Activated CD4-positive, alpha-beta memory T cell treated with anti-CD3 and anti-CD28 coated beads for 36 hours (primary cell): ENCODE measurements at places on chromosomes 2 and 18.

DNA sequence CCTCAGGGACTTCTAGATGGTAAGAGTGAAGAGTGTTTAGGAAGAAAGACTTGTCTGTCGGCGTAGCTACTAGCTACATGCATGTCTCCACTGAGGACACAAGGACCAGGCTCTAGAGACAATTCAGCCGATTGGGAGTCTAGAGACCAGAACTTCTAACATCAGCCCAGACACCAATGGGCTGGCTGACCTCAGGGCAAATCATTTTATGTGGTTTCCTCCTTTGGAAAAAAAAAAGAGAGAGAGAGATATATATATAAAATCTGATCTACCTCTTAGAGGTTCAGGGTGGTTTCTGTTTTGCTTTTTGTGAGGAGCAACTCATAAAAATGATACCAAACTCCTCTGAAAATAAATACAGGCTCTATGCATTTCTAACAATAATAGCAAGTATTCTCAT is 212.8 kb downstream of the BCL2 start:
- peak overlapping the region; percentile 52 for H3K27ac ChIP-seq
- no peaks in the 10 kb centered on the region for H3K36me3 ChIP-seq
- no peak for DNase-seq
- H3K4me1 ChIP-seq, result peaks cover 31% of the 10 kb centered on the region
- H3K27me3 ChIP-seq, result no peaks in the 10 kb centered on the region

- no peak for DNase-seq
- H3K36me3 ChIP-seq, result no peaks in the 10 kb centered on the region
- H3K27me3 ChIP-seq, result no peaks in the 10 kb centered on the region
- H3K4me3 ChIP-seq, result no peak overlapping the region
- no peaks in the 10 kb centered on the region for H3K4me1 ChIP-seq
Observed at GRCh38 chr2:16125614-16126516, 185.5 kb downstream of the MYCN start.

DNA sequence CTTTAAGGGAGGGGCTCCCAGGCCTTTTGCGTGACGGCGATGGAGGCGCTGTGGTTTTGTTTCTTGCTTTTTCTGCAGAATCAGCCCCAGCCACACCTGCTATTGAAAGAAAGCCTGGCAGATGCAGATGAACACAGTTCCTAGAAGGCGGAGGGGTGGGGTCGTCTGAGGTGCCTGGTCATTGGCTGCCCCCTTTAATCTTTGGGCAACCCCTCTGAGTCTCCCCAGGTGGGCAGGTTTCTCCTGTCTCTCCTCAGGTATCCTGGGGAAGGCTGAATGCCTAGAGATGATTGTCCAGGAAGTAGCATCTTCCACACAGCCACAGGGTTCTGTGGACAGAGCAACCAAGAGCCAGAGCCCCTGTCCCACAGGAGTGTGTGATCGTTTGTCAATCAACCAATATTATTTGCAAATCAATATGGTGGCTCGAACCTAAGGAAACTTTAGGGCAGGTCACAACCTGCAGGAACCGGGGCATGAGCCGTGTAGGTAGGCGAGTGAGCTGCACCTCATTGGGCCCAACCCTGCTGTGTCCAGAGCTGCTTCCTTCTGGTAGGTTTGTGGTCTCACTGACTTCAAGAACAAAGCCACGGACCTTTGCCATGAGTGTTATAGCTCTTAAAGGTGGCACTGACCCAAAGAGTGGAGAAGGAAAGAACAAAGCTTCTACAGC is 104.3 kb downstream of the NDUFA10 start:
- H3K36me3 ChIP-seq, result peaks cover 8% of the 10 kb centered on the region
- no peaks in the 10 kb centered on the region for H3K4me1 ChIP-seq
- H3K27ac ChIP-seq, result no peak overlapping the region
- peaks cover 2% of the 10 kb centered on the region for H3K27me3 ChIP-seq
- peak; percentile 34 for DNase-seq
- no peak overlapping the region for H3K4me3 ChIP-seq

- no peaks in the 10 kb centered on the region for H3K27me3 ChIP-seq
- H3K4me3 ChIP-seq, result no peak overlapping the region
- peaks cover 7% of the 10 kb centered on the region for H3K4me1 ChIP-seq
- no peaks in the 10 kb centered on the region for H3K36me3 ChIP-seq
Observed at GRCh38 chr2:73907840-73908452, 15.1 kb downstream of the ACTG2 start.

- no peaks in the 10 kb centered on the region for H3K27me3 ChIP-seq
- no peaks in the 10 kb centered on the region for H3K36me3 ChIP-seq
- DNase-seq, result no peak
- no peaks in the 10 kb centered on the region for H3K4me1 ChIP-seq
Observed at GRCh38 chr2:219870041-219870440, 242.6 kb downstream of the SLC4A3 start.

DNA sequence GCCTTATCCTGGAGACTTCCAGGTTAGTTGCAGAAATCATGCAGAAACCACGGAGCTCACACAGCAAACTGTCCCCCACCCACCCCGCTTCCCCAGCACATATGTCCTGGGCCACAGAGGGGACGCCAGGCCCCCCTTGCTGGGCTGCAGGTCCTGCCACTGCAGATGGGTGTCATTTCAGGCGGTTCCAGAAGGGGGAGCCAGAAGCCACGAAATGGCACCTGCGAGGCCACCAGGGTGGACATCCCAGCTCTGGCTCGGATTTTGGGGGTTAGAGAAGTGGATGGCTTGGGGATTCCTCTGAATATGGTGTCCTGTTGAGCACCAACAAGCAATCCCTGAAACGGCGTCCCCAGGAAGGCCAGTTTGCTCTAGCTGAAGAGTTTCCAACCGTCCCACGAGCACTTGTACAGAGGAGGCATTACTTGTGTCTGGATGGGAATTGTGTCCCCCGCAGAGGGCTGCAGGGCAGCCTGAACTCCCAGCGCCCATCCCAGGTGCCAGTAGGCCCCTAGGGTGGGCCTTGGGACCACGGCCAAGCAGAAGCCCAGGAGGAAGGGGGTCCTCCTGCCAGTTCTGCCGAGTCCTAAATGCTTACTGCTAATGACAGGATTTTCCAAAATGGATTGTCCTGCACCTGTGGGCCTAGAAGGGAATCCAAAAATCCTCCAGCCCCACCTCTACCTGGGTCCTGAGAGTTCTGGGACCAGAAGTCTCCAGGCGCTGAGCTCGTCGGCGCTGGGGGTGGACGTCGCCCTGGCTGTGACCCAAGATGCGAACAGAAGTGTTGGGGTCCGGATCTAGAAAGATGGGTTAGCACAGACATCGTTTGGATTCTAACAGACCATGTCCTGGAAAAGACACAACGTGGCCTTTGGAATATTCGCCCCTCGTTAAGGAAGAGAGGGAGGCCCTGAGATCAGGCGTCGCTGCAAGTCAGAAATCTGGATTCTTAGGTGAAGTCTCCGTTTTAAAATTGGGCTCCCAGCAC is 14.6 kb upstream of the NFATC1 start:
- no peaks in the 10 kb centered on the region for H3K27me3 ChIP-seq
- DNase-seq, result peak; percentile 82
- peaks cover 15% of the 10 kb centered on the region for H3K4me1 ChIP-seq
- no peak overlapping the region for H3K27ac ChIP-seq

DNA sequence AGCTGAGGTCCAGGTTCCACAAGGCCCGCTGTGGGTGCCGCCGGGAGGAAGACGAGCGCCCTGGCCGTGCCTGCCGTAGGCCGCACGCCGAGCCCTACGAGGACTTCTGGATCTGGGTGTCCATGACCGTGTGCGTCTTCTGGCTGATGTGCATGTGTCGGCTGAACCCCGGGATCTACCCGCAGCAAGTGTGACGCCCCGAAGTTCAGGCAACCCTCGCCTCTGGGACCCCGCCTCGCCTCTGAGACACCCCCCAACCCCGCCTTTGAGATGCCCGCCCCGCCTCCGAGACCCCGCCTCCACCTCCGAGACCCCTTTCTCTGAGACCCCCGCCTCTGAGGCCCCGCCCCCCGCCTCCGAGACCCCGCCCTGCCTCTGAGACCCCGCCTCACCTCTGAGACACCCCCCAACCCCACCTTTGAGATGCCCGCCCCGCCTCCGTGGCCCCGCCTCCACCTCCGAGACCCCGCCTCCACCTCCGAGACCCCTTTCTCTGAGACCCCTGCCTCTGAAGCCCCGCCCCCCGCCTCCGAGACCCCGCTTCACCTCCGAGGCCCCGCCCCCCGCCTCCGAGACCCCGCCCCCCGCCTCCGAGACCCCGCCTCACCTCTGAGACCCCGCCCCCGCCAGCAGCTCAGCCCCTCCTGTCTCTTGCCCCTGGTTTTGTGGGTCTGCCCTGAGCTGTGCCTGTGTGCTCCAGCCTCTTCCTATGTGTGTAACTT is 3.7 kb downstream of the RTP5 start:
- peaks cover 24% of the 10 kb centered on the region for H3K4me1 ChIP-seq
- DNase-seq, result no peak
- H3K4me3 ChIP-seq, result no peak overlapping the region
- no peaks in the 10 kb centered on the region for H3K36me3 ChIP-seq
